ENCODE measurements at places on chromosomes 6 and 20. TPM values are rescaled to one million over a fixed set of nuclear protein-coding genes. Genes with fewer than 3 reads are reported as not detected.

Gene B3GAT2
- total RNA-seq = 0.09 TPM

- DNase-seq = no peak
Measured at GRCh38 chr20:43691928-43692524, 25.1 kb downstream of the MYBL2 start.

Gene WFDC9
- not detected for total RNA-seq

DNA sequence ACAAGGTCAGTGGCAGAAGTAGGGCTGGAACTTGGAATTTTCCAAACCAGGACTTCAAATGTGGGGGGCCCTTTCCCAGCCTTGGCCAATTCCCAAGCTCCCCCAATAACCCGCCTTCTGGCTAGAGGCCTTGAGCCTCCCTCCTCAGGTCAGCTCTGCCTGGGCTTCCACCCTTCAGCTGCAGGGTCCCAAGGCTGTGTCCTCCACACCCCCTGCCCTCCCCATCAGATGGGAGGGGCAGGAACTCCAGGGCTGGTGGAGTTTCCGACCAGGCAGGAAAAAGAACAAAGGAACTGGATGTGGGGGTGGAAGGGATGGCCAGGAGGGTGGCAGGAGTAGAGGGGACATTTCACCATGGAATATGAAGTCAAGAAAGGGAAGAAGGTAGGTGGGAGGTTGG, at the start of gene CCM2L:
Gene CCM2L, plus strand, starts transcription at position 338 of the 400 bp plus-strand sequence. Its CDS starts 17 bp downstream, at position 355.
- DNase-seq = no peak

GRCh38 chr6:145866456-145867396, 52.1 kb upstream of the FBXO30 start:
- no peak for DNase-seq

Gene SIGLEC1
- 5.3 TPM for total RNA-seq

Gene BANF2
- total RNA-seq = 1.9 TPM

Gene C20orf96
- total RNA-seq = 16.1 TPM

DNA sequence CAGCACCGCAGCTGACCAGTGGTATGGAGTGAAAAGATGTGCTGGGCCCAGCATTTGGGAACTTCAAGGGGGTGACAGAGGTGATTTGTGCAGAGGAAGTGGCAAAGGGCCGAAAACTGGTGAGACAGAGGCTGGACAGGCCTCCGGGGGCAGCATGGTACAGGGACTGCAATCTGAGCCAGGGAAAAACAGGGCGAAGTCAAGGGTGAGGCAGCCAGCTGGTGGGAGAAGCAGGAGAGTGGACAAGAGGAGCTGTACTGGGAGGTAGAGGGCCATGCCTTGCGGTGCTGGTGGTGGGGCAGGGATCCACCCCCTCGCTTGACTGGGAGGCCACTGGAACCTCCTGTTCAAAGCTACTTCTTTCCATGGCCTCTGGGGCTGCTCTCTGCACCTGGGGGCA, 7.3 kb upstream of the GFRA4 start:
- no peak for DNase-seq

Gene C6orf62
- 115 TPM for total RNA-seq

GRCh38 chr20:22617160-22617559, 32.8 kb upstream of the FOXA2 start:
- DNase-seq = no peak

Gene NKX2-2
- 0.14 TPM for total RNA-seq

DNA sequence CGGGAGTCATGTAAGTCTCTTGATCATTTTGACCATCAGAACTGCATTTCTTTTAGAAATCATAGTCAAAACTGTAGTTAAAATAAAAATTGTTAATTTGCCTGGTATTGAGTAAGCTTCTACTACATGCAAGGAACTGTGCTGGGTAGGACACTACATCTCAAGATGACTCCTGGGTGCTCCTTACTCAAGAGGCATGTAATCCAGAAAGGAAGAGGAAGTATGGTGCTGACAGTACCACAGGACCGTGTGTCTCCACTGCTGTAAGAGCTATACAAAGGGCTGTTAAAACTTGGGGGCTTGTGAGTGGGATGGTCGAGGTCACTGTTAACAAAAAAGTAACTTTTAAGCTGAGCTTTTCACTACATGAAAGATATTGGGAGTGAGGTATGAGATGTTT, 508.3 kb upstream of the SOX4 start:
- DNase-seq = no peak

Gene COL10A1
- not detected for total RNA-seq

- DNase-seq = no peak
Measured at GRCh38 chr6:3773678-3774298, 22.3 kb upstream of the PXDC1 start.

- DNase-seq = no peak
Measured at GRCh38 chr6:14212020-14212419, 94.4 kb downstream of the CD83 start.

GRCh38 chr6:73722318-73723060, 26.5 kb downstream of the CD109 start:
- no peak for DNase-seq

GRCh38 chr6:80969439-80969838, 783.0 kb downstream of the TENT5A start:
- DNase-seq = no peak

DNA sequence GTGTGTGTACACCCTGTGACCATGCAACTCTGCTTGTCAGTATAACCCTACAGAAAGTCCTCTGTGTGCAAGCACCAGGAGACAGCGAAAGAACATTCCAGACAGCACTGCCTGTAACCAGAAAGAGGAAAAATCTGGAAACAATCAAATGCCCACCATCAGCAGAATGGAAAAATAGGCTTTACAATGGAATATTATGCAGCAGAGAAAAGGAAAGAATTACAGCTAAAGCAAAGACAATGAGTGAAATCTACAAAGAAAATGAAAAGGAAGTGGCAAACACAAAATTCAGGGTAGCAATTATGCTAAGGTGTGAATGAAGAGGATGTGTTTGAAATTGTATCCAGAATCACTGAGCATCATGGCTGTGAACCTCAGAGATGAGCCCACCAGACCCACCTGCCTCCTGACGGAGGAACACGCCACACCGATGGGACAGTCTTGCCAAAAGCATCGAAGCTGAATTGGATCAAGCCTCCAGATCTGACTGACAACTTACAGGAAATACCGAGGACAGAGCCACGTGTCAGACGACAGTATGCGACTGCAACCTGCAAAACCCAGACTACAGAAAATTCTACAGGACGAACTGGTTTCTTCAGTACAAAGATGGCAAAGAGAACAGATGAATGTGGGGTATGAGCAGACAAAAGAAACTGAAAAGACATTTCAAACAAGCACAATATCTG, 133.2 kb downstream of the NFATC2 start:
- DNase-seq = no peak

Gene OOEP
- 5.8 TPM for total RNA-seq

- DNase-seq = no peak
Measured at GRCh38 chr20:35603695-35604448, 11.8 kb upstream of the SPAG4 start.

Gene FAXC
- 6.5 TPM for total RNA-seq

GRCh38 chr6:96755096-96755495, 82.2 kb downstream of the GPR63 start:
- DNase-seq = no peak

Gene CDH4
- total RNA-seq = 0.05 TPM

- no peak for DNase-seq
Measured at GRCh38 chr6:70709826-70710225, 42.1 kb downstream of the SMAP1 start.

DNA sequence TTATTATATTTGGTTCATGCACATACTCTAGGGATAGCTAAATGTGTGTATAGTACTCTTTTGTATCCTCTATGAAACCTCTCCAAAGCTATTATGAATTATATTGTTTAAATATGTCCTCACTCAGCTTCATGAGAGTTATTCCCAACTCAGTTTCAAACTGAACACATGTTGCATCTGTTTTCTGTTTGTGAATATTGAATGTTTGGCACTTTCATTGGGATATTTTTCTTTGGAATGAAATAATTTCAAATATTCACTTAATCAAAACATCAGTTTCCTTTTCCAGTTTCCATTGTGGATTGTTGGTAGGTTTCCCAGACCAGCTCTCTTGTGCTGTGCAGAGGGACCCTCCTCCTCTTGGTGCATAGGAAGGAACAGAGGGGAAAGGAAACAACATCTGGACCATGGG, 46.6 kb downstream of the HDAC2 start:
- no peak for DNase-seq

DNA sequence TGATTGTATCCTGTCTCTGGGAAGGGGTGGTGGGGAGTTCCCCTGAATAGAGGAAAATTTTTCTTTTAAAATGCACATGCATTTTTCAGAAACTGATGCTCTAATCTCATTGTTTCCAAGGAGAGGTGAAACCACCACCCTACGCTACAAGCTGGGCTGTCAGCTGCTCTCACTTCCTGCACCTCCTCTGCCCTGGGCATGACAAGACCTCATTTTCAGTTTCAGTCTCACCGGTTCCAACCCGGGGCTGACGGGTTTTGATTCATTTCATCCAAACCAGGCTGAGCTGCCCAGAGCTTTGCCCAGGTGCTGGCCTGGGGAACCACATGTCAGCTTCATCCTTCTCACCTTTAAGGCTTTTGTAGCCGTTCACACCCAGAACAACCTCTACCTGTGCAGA, 99.7 kb downstream of the EYA2 start:
- peak; percentile 32 for DNase-seq

GRCh38 chr20:58040447-58041290, 187.8 kb downstream of the ANKRD60 start:
- DNase-seq = no peak

Gene SALL4
- 12.6 TPM for total RNA-seq

- no peak for DNase-seq
Measured at GRCh38 chr6:72620871-72621290, 983 bp upstream of the KCNQ5 start.

GRCh38 chr6:134511984-134512683, 194.2 kb upstream of the SGK1 start:
- no peak for DNase-seq

GRCh38 chr6:37365791-37366190, 12.0 kb downstream of the RNF8 start:
- no peak for DNase-seq

DNA sequence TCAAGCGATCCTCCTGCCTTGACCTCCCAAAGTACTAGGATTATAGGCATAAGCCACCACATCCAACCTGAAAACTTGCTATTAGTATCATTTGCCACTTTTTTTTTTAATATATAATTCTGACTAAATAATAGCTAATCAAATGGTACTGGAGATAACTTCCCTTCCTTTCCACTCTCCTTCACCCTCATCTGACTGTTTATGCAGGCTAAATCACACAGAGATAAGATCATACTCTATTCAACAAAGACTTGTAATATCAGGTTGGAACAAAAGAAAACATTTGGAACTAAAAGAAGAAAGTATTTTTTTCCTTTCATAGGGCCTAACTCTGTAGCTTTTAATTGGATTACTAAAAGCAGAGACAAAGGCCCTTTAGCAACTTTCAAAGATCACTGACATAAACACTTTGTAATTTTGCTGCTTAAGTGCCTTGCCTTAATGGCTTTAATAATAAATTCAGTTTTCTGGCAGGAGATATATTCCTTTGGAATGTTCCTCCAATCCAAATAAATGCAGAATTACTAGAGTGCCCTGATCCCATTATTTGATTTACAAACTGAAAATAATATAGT, 198.7 kb upstream of the ASCC3 start:
- DNase-seq = no peak

GRCh38 chr20:23663180-23663579, 25.4 kb upstream of the CST3 start:
- DNase-seq = no peak

- DNase-seq = no peak
Measured at GRCh38 chr20:51437182-51437924, 105.2 kb downstream of the NFATC2 start.

GRCh38 chr20:24972341-24972740, 20.2 kb downstream of the APMAP start:
- DNase-seq = no peak

DNA sequence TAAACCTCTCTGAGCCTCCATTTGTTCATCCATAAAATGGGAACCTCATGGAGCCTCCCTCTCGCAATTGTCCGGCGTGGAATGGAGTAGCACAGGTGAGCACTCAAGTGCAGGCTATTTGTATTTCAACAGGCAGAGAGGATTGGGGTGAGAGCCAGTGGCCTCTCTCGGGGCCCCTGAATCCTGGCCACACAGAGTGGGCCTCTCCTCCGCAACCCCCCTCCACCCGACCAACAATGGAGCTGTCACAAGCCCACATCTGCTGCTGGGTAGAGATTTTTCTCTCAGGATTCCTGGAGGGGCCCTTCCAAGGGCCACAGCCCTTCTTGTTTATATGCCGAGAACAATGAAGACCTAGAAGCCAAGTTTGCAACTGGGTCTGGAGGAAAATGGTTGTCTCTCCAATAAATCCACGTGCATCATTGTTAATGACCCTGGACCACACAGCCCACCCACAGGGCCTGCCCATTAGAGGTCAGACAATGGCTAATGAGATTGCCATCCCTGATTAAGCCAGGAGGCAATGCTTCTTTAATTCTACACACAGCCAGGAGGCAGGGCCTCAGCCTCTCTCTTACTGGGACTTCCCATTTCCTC, 233.0 kb downstream of the ANKRD60 start:
- DNase-seq = no peak
